Gastroesophageal sphincter (tissue), 4 donors: ENCODE measurements at places on chromosomes 4 and X.

GRCh38 chr4:113678641-113679040 lies 82.9 kb downstream of the CAMK2D start:
- ATAC-seq: no peak

DNA sequence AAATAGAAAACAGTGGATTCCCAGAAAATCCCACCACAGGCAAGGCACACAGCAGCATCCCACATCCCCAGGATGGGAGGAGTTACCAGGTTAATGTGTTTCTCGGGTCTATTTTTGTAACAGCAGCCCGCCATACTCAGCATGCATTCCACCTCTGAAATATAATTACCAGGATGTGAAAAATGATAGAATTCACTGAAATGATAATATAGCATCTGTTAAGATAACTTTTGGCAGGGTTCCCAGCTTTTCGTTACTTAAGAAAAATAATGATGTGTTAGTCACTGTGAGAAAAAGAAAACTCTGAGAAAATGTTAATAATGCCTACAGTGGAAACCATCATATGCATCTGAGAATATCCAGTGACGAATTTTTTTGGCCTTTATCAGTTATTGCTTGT lies 87.1 kb downstream of the VCX2 start:
- ATAC-seq: no peak

- no peak for ATAC-seq
Measured at GRCh38 chr4:117847849-117848248, 186.4 kb upstream of the NDST3 start.

DNA sequence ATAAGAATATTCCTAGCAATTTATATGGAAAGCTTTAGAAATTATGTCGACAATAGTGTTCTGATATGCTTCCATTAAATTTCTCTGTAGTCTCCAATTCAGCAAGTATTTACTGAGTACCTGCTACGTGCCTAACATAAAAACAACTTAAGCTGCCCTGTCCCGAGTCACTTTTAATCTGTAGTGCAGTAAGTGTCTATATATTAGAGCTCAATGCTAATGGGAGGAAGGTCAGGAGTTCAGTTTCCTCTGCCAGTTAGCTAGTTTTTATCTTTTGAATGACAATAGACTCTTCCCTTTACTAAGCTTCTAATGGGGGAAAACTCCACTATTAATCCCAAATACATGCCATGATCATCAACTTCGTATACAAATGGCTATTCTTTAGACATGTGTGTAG lies 118.7 kb upstream of the NAP1L5 start:
- ATAC-seq: no peak

GRCh38 chrX:66021401-66021764 lies 18.5 kb downstream of the VSIG4 start:
- no peak for ATAC-seq

DNA sequence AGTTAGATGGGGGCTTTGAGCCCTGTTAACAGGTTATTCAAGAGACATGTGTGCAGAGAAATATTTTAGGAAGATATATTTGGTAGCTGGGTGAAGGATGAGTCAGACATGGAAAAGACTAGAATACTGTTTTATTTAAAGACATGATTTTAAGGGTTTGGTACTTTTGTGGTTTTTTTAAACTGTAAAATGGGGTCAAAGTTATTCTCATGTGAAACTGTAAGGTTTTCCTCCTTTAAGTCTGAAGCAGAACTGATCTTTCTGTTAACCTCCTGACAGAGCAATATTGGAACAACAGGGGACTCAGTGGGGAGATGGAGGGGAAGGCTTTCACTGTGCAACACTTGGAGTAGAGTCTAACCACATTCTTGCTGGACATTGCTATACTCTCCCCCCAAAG lies 112.4 kb upstream of the LSM6 start:
- no peak for ATAC-seq

GRCh38 chrX:143027275-143027674 lies 1.5 kb downstream of the SPANXN4 start:
- ATAC-seq: no peak

DNA sequence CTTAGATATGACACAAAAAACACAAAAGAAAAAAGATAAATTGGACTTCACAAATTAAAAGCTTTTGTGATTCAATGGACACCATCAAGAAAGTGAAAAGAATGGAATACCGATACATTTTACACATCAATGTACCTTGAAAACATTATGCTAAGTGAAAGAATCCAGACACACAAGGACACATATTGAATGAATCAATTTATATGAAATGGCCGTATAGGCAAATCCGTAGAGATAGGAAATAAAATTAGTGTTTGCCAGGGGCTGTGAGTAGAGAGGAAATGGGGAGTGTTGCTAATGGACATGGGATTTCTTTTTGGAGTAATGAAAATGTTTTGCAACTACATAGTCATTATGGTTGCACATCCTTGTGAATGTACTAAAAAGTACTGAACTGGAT lies 3.1 kb downstream of the PGAM4 start:
- ATAC-seq: no peak

GRCh38 chrX:46860557-46860956 lies 23.7 kb downstream of the RP2 start:
- ATAC-seq: no peak

- no peak for ATAC-seq
Measured at GRCh38 chr4:84342161-84342560, 156.9 kb downstream of the NKX6-1 start.

GRCh38 chr4:124953061-124953460 lies 240.5 kb upstream of the ANKRD50 start:
- ATAC-seq: no peak

DNA sequence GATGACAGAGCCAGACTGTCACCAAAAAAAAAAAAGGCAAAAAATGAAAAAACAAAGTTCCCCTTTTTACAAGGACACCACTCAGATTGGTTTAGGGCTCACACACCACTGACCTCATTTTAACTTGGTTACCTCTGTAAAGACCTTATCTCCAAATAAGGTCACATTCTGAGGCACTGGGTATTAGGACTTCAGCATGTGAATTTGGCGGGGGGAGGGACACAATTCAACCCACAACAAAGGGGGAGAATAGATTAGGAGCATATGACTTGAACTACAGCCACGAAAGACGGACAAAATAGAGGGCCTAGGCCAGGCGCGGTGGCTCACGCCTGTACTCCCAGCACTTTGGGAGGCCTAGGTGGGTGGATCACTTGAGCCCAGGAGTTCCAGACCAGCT lies 31.0 kb upstream of the ARAF start:
- ATAC-seq: no peak

- no peak for ATAC-seq
Measured at GRCh38 chr4:54016504-54016903, 47.9 kb downstream of the CHIC2 start.

DNA sequence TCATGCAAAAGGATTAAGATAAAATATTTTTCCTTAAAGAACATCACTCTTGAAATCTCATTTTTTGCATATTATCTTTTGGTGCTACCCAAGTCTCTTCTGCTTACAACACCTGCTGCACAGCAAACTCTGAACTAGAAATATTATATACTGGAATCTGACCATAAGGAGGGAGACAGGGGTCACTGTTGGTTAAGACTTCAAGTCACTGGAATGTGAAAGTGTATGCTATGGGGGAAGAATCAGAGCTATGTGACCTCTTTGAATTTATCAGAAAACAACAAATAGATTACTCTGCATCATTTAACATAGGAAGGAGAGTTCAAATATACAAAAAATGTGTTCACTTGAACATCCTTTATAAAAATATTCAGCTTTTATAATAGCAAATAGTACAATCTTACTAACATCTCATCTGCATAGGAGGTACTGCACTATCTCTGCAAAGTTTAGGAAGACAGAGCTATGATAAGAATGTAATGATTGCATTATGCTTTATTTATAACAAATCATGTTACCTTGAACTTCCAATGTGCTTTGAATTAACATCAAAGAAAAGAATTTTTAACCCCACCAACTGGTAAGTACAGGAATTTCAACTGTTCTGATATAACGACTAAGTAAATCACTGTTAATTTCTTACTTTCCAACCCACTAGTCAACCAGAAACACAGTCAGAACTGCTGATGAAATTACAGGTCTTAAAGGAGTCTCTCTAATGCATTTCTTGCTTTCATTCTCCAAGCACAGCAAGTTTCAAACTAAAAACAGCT lies 69.8 kb downstream of the ZNF827 start:
- no peak for ATAC-seq

DNA sequence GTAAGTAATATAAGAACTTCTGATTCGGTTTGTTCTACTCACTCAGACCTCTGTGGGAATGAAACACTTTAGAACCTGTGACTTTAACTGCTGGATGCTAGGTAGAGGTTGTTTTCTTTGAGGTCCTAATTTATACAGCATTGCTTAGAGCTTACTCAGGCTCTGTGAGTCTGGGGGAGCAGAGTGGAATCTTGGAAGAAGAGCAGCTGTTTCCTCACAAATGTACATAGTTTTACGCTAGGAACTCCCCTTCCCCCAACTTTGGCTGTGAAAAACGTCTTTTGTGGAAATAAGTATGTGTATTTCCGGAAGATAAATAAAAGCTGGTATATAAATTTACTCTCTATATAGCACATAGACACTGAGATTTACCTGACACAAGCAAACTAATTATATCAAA lies 141.4 kb downstream of the NAA11 start:
- no peak for ATAC-seq

GRCh38 chr4:86403575-86403974 lies 43.7 kb upstream of the MAPK10 start:
- ATAC-seq: no peak

GRCh38 chrX:106948641-106949040 lies 28.4 kb downstream of the CLDN2 start:
- ATAC-seq: no peak

- no peak for ATAC-seq
Measured at GRCh38 chrX:38151441-38151840, 69.2 kb downstream of the SRPX start.

DNA sequence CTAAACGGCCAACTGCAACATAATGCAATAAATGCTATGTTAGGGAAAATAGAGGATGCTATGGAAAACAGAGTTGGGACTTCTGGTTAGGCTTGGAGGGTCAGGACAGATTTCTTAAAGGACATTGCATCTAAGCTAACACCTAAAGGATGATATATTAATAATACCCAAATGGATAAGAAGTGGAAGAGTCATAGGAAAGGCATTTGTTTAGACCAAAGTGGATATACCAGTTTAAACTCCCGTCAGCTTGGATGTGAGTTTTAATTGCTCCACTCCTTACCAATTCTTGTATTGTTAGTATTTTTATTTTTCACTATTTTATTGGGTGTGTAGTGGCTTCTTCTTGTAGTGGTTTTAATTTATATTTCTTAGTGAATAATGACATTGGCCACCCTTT lies 93.9 kb downstream of the PTPN13 start:
- no peak for ATAC-seq

DNA sequence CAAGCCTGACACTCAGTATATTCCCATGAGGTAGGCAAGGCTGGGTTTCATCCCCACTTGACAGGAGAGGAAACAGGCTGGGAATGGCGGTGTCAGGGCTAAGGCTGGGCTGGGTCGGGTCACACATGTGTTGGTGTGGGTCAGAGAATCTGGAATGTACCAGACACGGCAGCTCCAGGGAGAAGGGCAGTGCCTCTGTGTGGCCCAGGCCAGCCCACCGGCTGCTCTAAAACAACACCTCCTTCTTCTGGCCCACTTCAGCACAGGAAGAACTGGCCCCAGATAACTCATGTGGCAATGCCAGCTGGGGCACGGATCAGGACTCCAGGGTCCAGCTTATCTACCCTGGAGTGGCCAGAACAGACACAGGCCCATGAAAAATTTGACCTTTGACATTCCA lies 6.3 kb downstream of the HAUS7 start:
- no peak for ATAC-seq

DNA sequence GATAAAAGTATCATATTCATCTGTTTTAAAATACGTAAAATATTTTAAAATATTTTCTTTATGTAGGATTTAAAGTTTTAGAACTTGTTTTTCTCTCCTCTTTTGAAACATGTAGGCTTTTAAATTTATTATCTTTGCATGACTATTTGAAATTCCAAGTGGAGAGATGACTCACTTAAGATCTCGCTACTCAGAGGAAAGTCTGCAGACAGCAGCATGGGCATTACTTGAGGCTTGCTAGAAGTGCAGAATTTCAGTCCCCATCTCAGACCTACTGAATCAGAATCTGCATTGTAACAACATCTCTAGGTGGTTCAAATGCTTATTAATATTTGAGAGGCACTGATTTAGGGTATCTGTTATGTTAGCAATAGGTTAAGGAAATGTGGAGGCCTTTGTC lies 225.7 kb upstream of the ARX start:
- no peak for ATAC-seq

DNA sequence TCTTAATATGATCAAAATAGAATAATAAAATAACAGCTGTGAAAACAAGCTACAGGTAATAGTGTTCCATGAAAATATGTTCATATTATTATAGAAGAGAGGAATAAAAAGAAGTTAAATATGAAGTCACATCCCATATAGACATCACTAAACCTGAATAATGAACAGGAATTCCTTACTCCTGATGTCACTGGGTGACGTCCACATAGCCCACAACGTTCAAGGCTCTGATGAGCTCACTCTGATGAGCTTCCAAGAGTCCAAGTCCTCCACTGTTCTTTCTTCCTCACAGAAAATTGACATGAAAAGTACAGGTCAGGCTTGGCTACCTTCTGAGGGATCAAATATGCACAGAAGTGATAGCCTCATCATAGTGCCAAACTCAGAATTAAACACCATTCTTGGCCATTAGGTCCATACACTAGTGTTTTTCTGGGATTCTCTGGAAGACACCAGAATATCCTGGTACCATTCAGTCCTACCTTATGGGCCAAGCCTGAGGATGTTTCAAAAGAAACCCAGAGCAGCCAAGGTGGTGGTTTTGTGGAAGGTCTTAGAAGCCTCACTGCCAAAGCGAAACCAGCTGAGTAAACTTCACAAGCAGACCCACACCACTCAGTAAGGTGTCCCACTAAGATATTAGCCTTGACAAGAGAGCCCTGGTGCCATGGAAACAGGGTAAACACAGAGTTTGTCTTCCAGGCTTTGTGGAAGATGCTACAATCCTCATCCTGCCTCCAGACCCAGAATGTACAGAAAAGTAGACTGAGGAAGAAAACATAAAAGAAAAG lies 138.4 kb upstream of the HHIP start:
- no peak for ATAC-seq

- ATAC-seq: peak; percentile 94
Measured at GRCh38 chrX:134460005-134460861, at the start of gene HPRT1. Gene HPRT1 (plus strand): TSS chrX:134460165. CDS start chrX:134460312, 147 bp downstream.

- no peak for ATAC-seq
Measured at GRCh38 chrX:130111220-130112154, 1.2 kb upstream of the ELF4 start.

DNA sequence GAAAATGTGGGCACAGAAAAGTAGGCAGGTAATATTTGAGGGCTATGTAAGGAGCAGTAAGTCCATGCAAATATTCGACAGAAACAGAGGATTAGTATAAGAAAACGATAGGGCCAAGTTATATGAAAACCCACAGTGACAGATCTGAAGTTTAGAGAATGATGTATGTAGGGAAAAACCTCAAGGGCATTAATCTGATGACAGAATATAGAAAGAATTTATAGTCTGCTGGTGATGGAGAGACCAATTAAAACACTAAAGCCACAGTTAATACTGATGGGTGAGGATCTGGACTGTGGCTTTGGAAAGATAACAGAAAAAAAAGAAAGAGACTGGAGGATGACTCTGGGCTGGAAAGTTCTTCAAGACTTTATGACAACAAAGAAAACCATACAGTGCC lies 169.7 kb downstream of the PALLD start:
- no peak for ATAC-seq
